ENCODE measurements at places on chromosomes 3 and 15.

DNA sequence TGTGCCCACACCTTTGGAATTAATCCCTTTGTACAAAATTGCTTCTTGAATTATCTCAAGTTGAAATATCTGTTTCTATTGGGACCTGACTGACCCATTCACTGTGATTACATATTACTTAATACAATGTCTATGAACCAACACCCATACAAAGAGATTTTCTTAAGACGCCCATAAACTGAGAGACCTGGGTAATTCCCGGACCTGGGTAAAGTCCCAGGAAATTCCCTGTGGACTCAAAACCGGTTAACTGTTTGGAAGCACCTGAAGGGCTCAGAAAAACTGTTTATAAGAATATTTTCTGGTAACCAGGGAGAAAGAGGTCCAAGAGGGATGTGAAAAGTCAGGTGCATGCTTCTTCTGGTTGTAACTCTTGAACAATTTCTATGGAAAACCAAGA lies 314.0 kb upstream of the WNT5A start:
- DNase-seq = no peak

DNA sequence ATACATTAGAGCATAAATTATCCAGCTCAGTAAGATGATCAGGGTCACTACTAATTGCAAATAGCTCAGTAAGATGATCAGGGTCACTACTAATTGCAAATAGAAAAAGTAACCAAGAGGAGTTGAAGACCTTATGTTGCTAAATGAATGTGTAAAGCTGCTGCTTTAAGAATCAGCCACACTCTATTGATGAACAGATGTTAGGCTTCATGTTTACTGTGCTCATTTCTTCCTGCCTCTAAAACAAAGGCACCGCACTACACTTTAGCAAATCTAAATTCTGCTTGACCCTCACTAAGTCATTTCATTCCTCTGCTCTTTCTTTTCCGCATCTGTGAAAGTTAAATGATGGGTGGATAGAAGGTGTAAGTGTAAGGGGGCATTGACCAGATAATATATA lies 92.6 kb upstream of the PLSCR4 start:
- no peak for DNase-seq

DNA sequence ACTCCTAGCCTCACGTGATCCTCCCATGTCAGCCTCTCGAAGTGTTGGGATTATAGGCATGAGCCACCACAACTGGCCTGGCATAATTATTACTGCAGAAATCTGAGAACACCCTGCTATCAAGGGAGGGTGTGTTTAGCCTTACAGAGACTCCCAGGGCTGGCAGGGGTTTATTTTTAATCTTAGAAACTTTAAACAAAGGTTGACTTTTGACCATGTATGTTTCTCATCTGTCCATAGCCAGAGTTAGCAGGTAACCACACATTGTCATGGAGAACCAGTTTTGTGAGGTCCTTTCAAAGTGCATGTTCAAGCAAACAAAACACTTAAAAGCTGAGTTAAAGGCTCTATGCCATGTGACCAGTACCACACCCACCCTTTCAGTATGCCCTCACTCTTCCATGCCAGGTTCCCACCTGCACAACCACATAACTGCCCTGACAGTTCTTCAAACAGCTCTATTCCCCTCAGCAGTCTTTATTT lies 11.1 kb downstream of the SIAH2 start:
- DNase-seq = no peak

GRCh38 chr3:64584179-64584578 lies 103.6 kb downstream of the ADAMTS9 start:
- DNase-seq = no peak

DNA sequence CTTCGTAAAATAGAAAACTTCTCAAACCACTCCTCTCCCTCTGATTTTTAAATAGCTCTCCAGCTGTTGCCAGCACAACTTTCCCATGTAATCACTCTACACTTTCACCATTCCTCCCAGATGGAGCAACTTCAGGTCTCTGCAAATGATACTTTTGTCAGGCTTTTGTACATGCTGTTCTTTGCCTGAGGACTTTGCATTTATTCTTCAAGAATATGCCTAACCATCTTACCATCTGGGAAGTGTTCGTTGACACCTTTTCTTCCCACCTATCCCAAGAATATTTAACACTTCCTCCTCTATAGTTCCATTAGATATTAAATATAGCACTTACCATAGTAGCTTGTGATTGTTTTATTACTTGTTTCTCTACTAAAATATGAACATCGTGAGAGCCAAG lies 703.7 kb downstream of the CADM2 start:
- no peak for DNase-seq

DNA sequence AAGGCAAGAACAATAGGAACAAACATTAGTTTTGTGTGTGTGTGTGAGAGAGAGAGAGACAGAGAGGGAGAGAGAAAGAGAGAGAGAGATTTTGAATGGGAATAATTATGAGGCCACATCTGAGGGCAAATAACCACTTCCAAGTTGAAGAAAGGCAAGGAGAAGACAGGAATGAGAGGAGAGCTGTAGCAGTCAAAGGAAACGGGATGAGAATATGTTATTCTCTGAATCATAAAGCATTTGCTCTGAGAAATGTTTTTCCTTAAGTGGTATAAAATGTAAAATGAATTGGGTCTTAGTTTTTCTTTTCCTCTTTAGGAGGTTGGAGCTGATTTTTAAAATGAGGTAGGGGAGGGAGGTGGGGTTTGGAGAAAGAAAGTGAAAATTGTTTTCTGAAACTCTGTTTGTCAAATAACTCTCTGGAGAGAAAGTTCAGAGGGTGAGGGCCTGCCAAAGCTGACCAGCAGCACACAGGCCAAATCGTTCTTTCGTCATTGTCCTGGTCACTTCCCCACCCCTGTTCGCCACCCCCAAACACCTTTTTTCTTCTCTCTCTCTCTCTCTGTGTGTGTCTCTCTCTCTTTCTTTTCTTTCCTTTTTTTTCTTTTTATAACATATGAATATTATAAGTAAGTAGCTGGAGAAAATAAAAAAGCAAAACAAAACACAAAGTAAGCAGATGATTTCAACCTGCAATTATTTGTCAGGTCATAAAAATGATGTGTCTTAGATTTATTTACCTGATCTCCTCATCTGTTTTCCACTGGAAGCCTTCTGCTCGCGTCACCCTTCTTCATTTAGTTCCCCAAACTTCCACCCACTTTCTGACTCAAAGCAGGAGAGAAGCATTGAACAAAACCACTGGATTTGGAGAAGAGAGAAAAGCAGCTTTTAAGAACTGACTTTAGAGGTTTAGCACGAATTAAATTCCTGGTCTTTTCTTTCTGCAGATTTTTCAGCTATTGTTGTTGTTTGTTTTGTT lies 110.6 kb downstream of the LPP start:
- DNase-seq = no peak

- no peak for DNase-seq
Measured at GRCh38 chr3:12969486-12969885, 103.7 kb downstream of the IQSEC1 start.

- peak; percentile 39 for DNase-seq
Measured at GRCh38 chr3:115217678-115218451, 70.8 kb upstream of the ZBTB20 start.

GRCh38 chr15:80752204-80752603 lies 27.0 kb upstream of the CEMIP start:
- DNase-seq = no peak

GRCh38 chr3:64353226-64353625 lies 128.0 kb upstream of the PRICKLE2 start:
- no peak for DNase-seq

DNA sequence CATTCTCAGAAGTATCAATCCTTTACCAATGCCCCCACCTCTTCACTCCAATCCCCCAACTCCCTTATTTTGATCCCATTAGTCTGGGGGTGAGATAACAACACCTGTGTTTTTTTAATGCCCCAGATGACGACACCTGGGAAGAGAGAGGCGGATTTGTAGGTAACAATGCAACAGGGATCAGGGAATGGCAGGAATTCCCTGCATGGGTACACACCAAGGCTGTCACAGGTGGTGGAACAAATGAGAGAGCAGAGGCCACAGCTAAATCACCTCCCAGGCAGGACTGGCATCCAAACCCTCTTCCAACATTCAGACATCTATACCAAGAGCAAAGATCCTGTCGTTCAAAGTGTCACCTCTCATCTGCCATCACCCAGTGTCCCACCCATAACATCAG lies 319.2 kb upstream of the TRIM42 start:
- no peak for DNase-seq

DNA sequence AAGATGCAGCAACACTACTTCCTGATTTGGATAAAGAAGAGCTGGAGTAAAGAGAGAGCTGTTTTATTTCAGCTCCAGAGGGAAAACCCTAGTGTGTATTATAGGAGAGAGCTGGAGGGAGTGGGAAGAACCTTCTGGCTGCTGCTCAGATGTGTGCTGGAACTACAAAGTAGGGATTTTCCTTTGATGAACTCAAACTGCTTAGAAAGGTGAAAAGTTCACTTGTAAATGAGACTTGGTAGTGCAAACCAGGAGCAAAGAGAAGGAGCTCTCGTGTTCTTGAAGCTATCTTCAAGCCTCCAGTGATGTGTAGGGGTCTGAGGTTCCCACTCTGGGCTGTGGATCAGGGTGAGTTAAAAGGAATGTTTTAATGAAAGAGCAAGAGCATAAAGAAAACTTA lies 110.4 kb downstream of the EDEM1 start:
- no peak for DNase-seq

DNA sequence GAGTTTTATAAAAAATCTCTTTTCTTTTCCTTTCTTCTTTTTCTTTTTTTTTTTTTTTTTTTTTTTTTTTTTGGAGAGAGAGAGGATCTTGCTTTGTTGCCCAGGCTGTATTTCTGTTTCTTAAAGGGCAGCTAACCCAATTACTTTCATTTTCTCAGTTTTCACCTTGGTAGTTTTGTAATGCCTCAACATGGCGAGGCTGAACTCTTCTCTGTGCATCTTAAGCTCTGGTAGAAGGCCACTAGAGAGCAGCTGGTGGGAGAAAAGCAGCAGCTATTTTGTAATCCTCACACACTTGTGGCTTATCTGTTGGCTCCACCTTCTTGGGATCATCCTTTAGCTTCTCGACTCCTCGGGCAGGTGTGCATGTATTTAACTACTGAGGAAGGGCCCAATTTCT lies 152.2 kb upstream of the MEIS2 start:
- no peak for DNase-seq

GRCh38 chr15:93063262-93063671 lies 25.7 kb downstream of the RGMA start:
- DNase-seq = no peak

- no peak for DNase-seq
Measured at GRCh38 chr15:74339371-74339770, 28.1 kb downstream of the CYP11A1 start.

- no peak for DNase-seq
Measured at GRCh38 chr3:101154401-101154800, 161.2 kb upstream of the ABI3BP start.

DNA sequence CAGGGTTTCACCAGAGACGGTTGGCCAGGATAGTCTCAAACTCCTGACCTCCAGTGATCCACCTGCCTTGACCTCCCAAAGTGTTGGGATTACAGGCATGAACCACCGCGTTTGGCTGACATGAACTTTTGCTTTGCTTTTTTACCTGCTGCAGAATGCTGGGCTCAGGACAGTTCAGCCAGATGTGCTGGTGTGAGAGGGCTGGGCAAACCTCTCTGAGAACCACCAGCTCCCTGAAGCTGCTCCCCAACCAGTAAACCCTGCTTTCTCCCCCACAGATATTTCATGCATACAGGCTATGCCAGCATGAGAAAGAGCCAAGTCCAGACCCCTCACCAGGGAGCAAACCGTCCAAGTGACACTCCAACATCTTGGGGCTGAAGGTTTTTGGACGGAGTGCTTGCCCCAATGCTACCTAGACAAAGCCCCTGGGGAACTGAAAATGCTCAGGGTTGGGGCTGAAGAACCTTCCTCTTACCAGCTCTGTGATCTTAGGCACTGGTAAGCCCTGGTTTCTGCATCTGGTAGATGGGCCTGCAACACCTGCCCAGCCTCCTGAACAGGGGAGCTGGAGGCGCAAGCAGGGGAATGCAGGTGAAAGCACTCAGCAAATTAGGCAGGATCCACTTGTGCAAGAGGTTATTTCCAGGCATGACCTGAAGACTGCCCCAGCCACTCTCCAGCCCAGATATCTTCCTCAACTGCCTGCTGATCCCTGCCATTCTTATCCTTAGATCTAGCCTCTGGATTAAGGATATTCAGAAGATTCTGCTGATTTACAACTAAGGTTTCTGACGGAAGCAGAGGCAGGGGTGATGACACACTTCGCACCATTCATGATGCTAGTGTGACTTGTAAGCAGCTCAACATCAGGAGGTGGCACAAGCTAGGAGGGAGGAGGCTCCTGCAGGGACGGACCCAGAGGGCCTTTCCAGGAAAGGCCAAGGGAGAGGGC lies 78.8 kb downstream of the TLE3 start:
- DNase-seq = no peak

GRCh38 chr15:78565951-78566774 lies 843 bp downstream of the CHRNA5 start:
- peak; percentile 20 for DNase-seq

- DNase-seq = no peak
Measured at GRCh38 chr3:55556619-55557537, 69.8 kb upstream of the WNT5A start.

- DNase-seq = no peak
Measured at GRCh38 chr3:143895805-143896204, 47.5 kb upstream of the SLC9A9 start.

GRCh38 chr15:87736891-87737389 lies 519.6 kb downstream of the NTRK3 start:
- DNase-seq = peak; percentile 47

DNA sequence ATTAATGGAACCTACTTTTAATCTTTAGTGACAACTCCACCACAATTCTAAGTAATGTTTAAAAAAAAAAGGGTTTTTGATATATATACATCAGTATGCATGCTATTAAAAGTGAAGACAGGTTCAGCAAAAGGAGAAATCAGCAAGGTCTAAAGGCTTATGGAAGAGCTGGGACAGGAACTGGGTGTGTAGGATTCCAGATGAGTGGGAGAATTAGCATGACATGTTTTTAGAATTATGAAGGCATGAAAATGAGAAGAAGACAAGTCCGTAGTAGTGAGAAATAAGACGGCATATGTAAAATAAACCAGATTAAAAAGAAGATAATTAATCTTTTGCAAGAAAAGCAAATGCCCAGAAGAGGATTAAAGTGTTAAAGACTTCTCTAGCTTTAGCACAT lies 52.0 kb downstream of the CBLB start:
- no peak for DNase-seq

DNA sequence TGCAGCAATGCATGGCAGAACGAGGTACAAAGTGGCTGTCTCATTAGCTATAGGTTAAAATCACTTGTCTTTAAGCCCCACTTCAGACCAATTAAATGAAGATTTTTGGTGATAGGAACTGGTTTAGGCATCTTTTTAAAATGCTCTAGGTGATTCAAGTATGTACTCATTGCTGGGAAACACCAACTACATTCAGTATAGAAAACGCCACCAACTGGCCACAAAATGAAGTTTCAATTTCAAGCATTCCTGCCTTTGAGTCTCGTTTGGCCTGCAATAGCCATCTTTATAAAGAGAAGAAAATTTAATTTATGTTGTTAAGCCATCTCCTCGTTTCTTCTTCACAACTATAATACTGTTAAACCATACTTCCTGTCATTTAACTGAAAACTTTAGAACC lies 587.9 kb downstream of the GBE1 start:
- no peak for DNase-seq

- no peak for DNase-seq
Measured at GRCh38 chr3:195084746-195085145, 186.2 kb downstream of the XXYLT1 start.

Data from glutamatergic neuron (in vitro differentiated cells).